ENCODE measurements at places on chromosomes 13 and 19. TPM values are rescaled to one million over a fixed set of nuclear protein-coding genes. Genes with fewer than 3 reads are reported as not detected.

Gene IFT88
- 9.9 TPM for total RNA-seq

Gene ICAM4
- total RNA-seq, result 0.71 TPM

Gene PTH2
- not detected for total RNA-seq

Gene OR7C1
- total RNA-seq, result not detected

Gene EMP3
- total RNA-seq, result 191 TPM

Gene SYNGR4
- total RNA-seq, result not detected

Gene ZNF763
- 0.61 TPM for total RNA-seq

Gene HIF3A
- total RNA-seq, result 0.17 TPM

Gene ZNF578
- 1.1 TPM for total RNA-seq

Gene ENOX1
- 1.5 TPM for total RNA-seq

Gene ZNF221
- total RNA-seq, result 3.7 TPM

Gene FAM124A
- total RNA-seq, result 0.04 TPM

Gene PRKACA
- 36.0 TPM for total RNA-seq

Gene CCDC106
- total RNA-seq, result 6.1 TPM

Gene IFNL1
- total RNA-seq, result not detected

Gene CNFN
- 6.7 TPM for total RNA-seq

Gene ATXN8OS
- not detected for total RNA-seq

Gene ZNF98
- 0.54 TPM for total RNA-seq

Gene NLRP9
- not detected for total RNA-seq

Gene ZNF569
- 4.0 TPM for total RNA-seq

Gene TEX29
- total RNA-seq, result not detected

Gene GIPC1
- total RNA-seq, result 256 TPM

Gene BLOC1S3
- 6.6 TPM for total RNA-seq

Gene ZNF296
- total RNA-seq, result 2.5 TPM

Gene HTR2A
- not detected for total RNA-seq

Gene NXNL1
- not detected for total RNA-seq

Gene MRPL4
- 94.6 TPM for total RNA-seq

Gene SELENOV
- not detected for total RNA-seq

Gene MTRF1
- total RNA-seq, result 11.1 TPM

Gene RNF6
- 51.4 TPM for total RNA-seq

Gene GPR12
- not detected for total RNA-seq

Gene ZNF441
- total RNA-seq, result 3.6 TPM

Gene TICAM1
- total RNA-seq, result 16.6 TPM

Gene MEIOSIN
- total RNA-seq, result not detected

Gene APOC4
- not detected for total RNA-seq

Gene CPB2
- total RNA-seq, result not detected

Gene KLK2
- not detected for total RNA-seq

Gene RASAL3
- total RNA-seq, result not detected

Gene PTGIR
- total RNA-seq, result not detected

Gene LGALS4
- total RNA-seq, result 0.20 TPM

Gene NHLRC3
- total RNA-seq, result 8.3 TPM

Gene ZNF224
- 10.1 TPM for total RNA-seq

Gene ANGPTL8
- total RNA-seq, result not detected

Measured in foreskin keratinocyte (primary cell).